Mesendoderm (in vitro differentiated cells): ENCODE measurements at places on chromosomes 1 and 21.

GRCh38 chr1:247574664-247575063 lies 13.5 kb upstream of the OR2G2 start:
- no peak for DNase-seq

GRCh38 chr1:172602706-172603105 lies 56.2 kb upstream of the FASLG start:
- DNase-seq, result no peak

DNA sequence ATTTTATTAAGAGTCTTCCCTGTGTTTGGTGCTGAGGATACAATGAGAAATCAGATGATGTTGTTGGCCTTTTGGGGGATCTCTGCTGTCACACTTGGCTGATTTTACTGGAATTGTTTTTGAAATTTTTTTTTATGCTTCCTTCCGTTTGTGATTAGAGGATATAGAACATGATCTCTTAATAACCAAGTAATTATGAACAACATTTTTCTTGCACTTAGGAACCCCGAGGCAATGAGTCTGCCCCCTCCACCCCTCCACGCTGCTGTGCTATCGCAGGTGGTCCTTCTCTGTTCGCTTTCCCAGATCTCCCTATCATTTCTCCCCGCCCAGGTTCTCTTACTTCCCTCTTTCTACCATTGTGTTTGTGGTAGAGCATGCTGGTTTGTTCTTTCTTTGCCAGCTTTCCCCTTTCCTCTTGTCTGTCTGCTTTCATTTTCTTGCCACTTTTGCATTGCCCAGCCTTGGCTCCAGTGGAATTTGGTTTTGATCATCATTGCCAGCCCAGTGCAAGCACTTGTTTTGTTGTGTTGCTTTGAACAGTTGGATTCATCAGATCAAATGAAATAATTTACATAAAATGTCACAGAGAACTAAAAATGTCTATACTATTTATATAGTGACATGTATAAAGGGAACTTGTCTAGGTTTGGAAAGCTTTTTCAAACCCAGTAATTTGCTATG lies 73.1 kb upstream of the SCCPDH start:
- DNase-seq, result no peak

DNA sequence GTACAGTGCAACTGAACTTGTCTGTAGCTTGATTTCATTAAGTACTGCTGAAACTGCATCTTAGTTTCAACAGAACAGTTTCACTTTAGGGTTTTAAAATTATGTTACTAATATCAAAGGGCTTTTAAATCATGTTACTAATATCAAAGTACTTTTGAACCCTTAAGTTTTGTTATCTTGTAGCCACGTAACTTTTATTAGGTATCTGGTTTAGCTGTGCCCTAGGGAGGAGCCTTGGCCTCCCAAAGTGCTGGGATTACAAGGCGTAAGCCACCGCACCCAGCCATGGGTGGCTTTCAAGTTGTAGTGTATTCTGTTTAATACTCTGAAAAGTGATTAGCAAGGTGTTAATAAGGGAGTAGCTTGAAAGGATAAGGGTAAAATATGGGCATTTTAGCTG lies 2.0 kb downstream of the KDM4A start:
- no peak for DNase-seq

DNA sequence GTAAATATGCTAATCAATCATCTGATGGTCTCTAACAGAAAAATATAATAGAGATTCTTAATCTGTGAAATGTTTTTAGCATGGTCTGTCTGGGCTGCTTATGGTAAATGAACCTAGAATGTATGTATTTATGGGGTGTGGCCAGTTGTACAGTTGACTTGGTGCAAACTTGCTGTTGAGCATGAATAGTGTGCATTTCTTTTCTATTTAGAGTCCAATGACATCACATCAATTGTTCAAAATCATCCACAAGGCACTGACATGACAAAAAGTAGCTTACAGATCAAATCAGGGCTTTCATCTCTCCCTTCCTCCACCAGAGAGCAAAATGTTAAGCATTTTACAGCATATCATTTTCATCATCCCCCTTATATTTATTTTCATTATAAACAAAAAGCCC lies 1010.3 kb downstream of the KCNT2 start:
- no peak for DNase-seq

GRCh38 chr1:82565146-82565545 lies 764.4 kb downstream of the ADGRL2 start:
- peak; percentile 87 for DNase-seq

DNA sequence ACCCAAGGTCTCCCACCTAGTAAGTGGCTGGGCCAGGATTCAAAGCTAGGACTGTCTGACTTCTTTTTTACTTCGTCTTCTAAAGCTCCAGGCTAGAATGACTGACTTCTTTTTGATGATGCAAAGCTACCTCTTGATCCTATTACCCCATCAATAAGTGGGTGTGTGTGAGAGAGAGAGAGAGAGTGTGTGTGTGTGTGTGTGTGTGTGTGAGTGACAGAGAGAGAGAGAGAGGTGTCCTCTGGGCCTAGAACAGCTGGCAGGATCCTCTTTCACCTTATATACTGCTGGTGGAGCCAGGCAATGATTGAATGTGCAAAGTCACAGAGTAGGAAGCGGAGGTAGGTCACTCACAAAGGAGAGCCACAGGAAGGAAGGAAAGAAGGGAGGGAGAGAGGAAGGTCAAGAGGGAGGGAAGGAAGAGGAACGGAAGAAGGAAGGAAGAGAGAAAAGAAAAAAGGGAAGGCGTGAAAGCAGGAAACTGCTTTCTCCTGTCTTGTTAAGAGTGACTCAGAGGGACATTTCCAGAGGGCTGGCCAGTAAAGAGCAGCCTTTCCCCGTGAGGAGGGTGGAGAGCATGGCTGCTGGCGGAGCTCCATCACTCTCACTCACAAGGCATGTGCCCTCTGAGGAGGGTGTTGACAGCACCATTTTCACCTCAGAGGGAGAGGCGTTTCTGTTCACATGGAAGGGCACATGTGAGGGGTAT lies 68.9 kb downstream of the CDC7 start:
- DNase-seq, result no peak

DNA sequence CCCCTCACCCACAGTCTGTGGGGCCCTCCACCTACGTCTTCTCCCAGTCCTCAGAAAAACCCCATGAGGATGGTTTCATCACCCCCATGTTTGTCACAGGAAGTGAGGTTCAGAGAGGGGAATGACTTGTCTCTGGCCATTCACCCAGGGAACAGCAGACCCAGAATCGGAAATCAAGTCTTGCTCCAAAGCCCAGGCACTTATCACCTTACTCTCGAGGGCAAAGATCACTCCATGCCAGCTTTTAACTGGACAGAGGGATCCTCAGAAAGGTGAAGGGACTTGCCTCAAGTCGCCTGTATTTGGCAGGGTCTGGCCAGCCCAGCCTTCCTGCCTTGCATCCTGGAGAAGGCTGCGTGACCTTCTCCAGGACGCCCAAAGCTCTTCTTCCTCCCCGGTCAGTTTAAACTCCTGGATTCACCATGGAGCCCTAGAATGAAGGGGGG lies 57.9 kb upstream of the SSBP3 start:
- DNase-seq, result no peak

GRCh38 chr1:110450929-110451328 lies at the start of gene PROK1:
PROK1 (plus strand) TSS chr1:110451149; CDS start chr1:110451217, 68 bp downstream.
- DNase-seq, result no peak

GRCh38 chr1:178146436-178146835 lies 52.5 kb downstream of the RASAL2 start:
- DNase-seq, result no peak

DNA sequence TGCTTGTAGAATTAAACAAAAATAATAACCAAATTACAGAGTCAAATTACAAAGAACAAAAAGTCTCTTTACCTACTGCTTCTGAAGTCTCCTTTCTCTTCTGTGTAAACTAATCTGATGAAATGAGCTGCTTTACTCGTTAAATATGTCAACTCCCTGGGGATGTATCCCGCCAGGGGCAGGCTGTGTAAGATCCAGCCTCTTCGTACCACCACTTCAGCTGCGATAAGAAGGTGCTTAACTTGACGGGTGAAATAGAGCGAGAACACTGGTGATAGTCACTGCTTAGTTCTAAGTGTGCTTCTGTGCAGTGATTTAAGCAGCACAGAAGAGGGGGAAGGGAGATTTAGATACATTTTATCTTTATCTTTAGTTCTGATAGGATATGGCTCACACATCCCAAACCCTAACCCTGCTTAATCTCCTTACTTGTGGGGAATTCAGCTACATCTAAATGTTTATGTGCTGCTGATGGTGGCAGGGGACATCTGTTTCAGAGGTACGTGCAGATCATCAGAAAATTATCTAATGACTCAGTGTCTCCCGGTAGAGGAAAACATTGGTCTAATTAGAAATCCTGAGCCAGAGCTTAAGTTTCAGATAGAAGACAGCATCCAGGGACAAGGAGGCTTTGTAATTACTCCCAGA lies 46.0 kb downstream of the RHOU start:
- DNase-seq, result peak; percentile 88

DNA sequence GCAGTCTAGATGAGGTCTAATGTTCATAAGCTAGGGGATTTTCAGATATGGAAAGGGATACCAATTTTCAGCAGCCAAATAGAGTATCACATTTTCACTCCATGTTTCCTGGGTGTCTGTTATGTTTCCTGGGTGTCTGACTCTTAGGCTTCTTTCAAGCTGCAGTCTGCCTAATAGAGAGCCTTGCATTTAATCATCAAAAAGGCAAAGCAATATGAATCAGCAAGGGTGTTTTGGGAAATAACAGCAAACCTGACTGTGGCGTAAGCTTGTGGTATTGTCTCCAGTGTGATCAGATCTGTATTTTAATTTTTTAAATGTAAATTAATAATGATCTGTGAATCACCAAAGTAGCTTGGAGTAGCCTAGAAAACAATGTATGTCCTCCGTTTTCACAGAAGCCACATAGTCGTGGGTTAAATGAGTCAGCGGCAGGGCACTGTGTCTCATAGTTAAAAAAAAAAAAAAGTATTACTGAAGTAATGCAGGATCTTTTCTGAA lies 10.4 kb downstream of the LGALS8 start:
- no peak for DNase-seq

GRCh38 chr1:20998826-20999225 lies 177.9 kb downstream of the EIF4G3 start:
- no peak for DNase-seq

DNA sequence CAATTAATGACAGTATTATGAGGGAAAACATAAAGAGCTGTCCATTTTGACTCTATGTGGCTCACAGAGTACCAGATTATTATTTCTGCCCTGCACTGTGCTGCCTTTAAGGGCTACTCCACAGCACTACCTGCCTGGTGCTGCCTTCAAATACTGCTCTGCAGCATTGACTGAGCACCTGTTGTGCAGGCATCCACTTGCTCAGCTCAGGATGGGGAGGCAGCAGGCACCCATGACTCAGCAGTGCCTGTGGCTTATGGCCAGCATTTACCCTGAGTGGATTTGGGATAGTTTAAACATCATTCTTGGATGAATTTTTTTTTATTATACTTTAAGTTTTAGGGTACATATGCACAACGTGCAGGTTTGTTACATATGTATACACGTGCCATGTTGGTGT lies 953 bp upstream of the KPRP start:
- no peak for DNase-seq

- DNase-seq, result no peak
These were observed 9.8 kb downstream of the NECTIN4 start for GRCh38 chr1:161079436-161080110.

GRCh38 chr1:241596633-241597032 lies 43.5 kb downstream of the CHML start:
- DNase-seq, result no peak

- DNase-seq, result no peak
These were observed 28.7 kb downstream of the ACBD3 start for GRCh38 chr1:226157761-226158316.

DNA sequence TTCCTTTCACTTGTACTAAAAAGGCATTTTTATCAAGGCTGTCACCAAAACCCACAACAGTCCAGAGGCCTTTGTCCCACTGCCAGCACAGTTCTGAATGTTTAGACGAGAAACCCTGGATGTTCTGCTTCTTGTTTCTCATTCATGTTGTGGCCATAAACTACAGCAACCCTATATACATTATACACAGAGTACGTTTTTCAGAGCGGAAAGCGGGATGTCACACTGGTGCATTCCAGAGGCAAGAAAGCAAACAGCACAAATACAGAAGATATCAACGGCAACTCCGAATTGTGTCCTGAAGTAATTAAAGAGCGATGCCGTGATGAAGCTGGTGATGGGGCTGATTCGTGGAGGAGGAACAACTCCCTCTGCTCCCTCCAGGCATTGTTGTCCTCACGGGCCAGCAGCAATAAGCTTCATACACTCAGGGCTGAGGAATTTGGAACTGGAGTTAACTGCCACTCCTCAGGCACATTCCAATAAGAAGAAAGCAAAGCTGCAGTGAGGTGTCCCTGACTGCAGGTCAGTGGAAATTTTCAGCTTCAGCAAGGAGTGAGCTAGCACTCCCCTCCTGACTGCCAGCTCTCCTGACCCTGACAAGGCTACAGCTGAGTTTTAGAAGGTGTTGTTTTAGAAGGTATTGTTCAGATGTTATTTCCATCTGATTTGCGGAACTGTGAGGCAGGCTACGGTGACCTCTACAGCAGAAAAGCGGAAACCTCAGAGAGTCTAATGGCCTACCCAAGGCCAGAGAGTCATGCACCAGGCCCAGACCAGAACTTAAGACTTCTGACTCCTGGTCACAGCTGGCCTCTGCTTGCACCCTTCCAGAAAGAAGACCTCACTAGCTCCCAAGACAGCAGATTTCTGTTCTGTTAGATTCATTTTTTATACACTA lies 149.0 kb downstream of the TGFBR3 start:
- peak; percentile 97 for DNase-seq

GRCh38 chr21:46092026-46092764 lies 5.7 kb upstream of the COL6A2 start:
- no peak for DNase-seq

GRCh38 chr1:177780096-177780700 lies 189.7 kb downstream of the SEC16B start:
- DNase-seq, result peak; percentile 73
